ENCODE measurements at places on chromosomes 12 and 14.

GRCh38 chr12:64636856-64637255 lies 26.6 kb downstream of the RASSF3 start:
- DNase-seq = no peak

GRCh38 chr14:100246809-100247428 lies 8.0 kb downstream of the YY1 start:
- DNase-seq = peak; percentile 17

GRCh38 chr14:100127853-100128455 lies 31.5 kb downstream of the DEGS2 start:
- no peak for DNase-seq

GRCh38 chr12:75390899-75391538 lies at the start of gene GLIPR1L2:
TSS of gene GLIPR1L2 (plus strand) at chr12:75391089. CDS start at chr12:75391117, 28 bp downstream.
- peak; percentile 89 for DNase-seq

DNA sequence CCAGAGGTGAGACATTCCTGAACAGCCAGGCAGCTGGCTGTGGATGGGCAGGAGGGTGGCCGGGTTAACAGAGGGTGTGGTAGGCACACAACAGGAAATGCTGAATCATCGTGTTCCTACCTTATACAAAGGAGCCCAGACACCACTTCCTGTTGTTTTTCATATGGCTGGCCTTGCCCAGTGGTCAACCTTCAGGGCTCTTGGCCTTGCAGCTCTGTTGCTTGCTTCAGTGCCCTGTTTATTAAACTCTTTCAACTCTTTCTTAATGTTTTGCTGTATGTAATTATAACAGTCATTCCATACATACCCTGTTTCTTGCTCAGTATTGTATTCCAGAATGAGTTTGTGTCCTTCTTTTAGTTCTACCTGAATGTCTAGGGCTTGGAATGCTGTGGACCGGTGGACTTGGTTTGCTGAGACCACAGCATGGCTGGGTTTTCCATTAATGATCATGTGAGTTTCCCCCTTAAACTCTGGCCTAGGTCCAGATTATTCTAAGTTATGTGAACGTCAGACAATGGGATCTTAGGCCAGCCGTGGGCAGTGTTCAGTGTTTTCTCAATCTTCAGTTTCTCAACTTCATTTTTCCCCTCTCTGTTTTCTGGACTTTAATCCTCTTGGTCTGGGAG lies 11.9 kb downstream of the CFAP54 start:
- DNase-seq = peak; percentile 15

DNA sequence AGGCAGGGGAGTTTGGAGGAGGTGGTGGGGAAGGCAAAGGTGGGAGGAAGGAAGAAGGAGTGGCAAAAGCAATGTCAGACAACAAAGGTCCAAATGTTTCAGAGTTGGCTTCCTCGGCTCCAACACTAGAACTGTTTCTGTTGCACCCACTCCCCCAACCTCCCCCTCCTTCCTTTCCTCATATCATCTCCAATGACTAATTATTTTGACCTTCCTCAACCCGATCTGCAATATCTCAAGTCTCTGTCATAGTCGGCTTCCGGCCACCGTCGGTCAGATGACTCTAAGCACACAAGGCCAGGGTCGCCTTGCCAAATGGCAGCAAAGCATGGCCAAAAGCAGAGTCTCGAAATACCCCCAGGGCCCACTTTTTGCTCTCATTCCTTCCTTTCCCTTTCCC lies 637.0 kb upstream of the TBX3 start:
- DNase-seq = no peak

GRCh38 chr14:100803226-100803625 lies 22.7 kb upstream of the MEG3 start:
- DNase-seq = no peak

- DNase-seq = peak; percentile 51
These were observed 22.4 kb downstream of the SLC7A8 start for GRCh38 chr14:23160924-23161522.

GRCh38 chr12:87509237-87509820 lies 519.9 kb downstream of the C12orf50 start:
- peak; percentile 92 for DNase-seq

- no peak for DNase-seq
These were observed 22.3 kb upstream of the SPTLC2 start for GRCh38 chr14:77638771-77639171.

DNA sequence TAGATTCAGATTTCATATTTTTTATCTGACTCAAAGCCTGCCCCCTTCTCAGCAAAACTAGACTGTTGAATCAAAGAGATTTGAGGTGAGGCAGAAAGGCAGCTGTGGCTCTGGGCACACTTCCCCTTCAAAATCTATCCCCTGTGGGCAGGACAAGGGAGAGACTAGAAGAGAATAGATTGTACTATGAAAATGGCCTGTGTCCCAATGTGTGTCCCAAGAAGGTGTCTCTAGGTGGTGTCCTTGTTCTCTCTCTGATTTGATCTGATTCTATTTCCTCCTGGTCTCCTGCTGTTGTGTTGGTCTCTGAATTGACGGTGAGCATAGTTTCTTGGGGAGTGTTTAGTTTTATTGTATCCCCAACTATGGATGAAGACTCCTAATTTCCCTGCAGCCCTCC lies 565.8 kb upstream of the ATP2B1 start:
- DNase-seq = peak; percentile 20

GRCh38 chr12:100576331-100577036 lies 3.0 kb downstream of the GAS2L3 start:
- DNase-seq = peak; percentile 90

GRCh38 chr12:66170606-66171005 lies 810 bp upstream of the TMBIM4 start:
- no peak for DNase-seq

DNA sequence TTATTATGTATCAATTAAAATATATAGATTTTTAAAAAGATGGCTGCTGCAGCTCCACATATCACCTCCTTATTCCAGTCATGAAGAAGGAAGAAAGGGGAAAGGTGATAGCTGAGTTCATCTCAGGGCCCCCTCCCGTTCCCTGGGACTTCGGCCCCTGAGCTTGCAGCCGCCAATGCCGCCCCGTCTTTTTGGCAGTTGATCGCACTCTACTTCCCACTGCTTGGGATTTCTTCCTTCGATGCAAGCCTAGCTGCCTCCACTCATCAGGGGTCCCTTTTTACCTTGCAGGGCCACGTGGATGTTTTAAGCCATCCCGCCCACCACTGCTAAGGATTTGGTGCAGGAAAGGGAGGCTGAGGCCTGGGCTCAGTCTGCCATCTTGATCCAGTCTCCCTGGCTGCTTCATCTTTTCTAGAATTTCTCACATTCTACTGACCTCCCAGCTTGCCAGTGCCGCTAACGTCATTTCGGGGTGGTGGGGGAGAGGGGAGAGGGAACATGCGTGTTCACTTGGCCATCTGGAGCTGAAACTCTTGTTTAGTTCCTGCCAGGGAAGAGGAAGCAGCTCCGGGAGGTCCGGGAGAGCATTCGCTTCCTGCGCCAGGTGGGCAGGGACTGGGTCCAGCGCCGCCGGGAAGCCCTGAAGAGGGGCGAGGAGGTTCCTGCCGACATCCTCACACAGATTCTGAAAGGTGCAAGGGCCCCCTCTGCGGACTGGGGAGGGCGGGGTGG lies 31.3 kb downstream of the CYP46A1 start:
- no peak for DNase-seq

DNA sequence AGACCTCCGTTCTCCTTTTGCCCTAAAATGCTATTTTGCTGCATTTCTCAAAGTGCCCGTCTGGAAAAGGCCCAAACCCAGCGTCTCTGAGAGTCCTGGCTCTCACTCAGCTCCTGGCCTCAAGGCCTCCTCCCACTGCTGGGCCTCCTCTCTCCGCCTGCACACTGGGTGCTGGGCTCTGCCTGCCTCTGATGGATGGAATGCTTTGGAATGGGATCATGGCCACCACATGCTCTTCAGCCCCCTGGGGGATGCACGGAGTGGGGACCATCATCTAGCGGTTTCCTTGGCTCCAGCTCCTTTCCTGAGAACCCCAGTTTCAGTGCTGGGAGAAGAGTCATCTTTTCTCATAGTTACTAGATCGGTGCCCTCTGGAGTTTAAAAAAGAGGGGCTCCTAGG lies 65.2 kb downstream of the KDM2B start:
- DNase-seq = no peak

GRCh38 chr14:101446387-101446969 lies 114.8 kb upstream of the DIO3 start:
- no peak for DNase-seq

DNA sequence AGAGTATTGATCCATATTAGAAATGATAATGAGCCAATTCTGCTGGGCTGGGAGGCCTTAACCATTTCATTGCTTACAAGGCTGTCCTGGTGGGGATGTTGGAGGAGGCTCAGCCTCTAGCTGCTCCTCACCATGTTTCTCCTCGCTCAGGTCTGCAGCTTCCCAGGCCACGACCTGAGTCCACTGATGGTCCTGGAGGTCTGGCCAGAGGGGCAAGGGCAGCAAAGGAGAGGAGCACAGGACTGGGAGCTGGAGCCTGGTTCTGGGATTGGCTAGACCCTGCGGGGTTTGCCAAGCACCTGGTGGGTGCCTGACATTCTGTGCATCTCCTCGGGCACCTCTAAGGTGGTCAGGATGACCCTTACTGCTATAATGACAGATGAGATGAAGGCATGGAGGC lies 92.6 kb downstream of the KIF26A start:
- no peak for DNase-seq

DNA sequence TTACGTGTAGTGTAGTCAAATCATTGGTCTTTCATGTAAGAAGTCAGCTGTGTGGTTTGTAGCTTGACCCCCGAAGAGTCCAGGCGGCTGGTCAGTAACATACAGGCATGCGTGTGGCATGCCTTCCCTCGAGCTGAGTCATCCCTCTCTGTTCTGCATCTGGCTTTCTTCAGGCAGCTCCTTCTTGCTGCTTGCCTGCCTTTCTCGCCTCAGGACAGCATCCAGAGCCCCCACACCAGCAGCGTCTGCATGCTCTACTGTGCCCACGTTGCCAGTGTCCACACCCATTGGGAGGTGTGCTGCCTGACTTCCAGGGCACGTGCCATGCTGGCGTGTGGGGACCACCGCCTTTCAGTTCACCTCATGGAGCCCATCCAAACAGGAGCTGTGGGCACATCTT lies 96.8 kb downstream of the EP400 start:
- no peak for DNase-seq

DNA sequence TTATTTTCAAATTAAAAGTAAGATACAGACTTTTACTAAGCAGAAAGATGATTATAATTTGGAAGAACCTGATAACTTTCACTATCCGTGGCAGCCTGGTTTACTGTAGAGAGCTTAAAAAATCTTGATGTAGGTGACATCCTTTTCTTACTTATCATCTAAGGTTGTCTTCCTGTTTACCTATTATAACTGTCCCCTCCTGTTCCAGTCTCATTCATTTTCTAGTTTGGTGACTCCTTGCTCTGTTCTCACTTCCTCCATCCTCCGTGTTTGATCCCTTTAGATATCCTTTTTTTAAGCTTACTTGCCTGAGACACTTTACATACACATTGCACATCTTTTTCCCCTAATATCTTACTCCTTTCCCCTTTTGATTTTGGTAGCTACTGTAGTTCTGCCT lies 27.5 kb downstream of the CCDC91 start:
- DNase-seq = peak; percentile 28

GRCh38 chr12:84811291-84811690 lies 101.3 kb downstream of the SLC6A15 start:
- DNase-seq = no peak

DNA sequence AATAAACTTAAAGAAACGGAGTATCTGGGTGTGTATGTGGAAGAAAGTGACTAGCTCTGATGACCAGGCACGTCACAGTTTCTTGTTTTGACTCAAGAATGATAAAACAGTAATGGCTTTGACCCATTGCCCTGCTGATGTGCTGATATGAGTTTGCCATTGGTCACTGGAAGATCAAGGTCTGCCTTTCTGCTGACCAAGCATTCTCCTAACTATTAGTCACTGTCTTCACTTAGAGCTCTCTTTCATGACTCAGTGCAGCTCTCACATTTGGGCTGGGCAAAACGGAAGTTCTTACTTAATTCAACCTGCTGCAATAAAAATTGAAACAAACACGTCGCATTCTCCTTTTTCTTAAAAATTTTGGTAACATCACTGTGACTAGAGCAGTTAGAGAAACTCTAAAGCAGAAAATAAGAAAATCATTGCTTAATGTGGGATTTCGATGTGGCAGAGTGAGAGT lies 366.7 kb downstream of the BTG1 start:
- peak; percentile 73 for DNase-seq

DNA sequence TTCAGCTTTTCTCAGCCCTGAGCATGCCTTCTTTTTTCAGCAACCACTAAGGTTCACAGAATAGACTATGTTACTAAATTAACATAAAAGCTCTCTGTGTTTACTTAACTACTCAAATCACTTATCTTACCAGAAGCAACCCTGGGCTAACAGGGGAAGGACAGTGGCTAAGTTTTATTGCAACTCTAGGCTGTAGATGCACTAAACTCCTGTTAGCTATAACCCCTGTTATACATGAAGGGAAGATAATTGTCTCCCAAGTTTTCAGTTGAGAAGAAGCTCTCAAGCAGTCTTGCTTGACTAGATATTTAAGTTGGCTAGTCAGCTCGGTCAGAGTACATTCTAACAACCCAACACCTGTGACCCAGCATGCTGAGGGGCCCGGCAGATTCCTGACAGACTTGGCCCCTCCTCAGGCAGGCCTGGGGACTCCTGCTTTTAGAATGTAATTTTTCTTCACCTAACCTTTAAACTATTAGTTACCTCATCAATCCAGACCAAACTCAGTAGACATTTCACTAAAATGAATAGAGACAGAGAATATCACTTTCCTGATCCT lies 464.5 kb downstream of the EGLN3 start:
- DNase-seq = no peak

GRCh38 chr12:7581625-7582024 lies 78.0 kb upstream of the CD163 start:
- DNase-seq = peak; percentile 3

DNA sequence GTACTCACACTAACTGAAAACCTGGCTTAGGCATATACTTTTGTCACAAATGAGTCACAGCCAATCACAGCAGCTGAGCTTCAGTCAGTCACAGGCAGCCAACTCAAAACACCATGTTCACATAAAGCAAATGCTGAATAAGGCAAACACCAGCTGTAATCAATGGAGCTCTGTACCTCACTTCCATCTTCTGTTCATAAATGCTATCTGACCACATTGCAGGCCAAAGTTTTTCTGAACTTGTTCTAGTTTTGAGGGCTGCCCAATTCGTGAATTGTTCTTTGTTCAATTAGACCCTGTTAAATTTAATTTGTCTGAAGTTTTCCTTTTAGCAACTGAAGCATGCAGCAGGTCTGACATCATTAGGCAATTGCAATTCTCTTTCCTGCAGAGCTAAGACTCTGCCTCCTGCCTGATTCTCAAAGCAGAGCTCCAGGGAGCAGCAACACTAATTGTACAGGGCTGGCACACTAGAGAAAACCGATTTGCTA lies 129.9 kb downstream of the WIF1 start:
- no peak for DNase-seq

- DNase-seq = no peak
These were observed 209.2 kb downstream of the ALX1 start for GRCh38 chr12:85489194-85489593.

DNA sequence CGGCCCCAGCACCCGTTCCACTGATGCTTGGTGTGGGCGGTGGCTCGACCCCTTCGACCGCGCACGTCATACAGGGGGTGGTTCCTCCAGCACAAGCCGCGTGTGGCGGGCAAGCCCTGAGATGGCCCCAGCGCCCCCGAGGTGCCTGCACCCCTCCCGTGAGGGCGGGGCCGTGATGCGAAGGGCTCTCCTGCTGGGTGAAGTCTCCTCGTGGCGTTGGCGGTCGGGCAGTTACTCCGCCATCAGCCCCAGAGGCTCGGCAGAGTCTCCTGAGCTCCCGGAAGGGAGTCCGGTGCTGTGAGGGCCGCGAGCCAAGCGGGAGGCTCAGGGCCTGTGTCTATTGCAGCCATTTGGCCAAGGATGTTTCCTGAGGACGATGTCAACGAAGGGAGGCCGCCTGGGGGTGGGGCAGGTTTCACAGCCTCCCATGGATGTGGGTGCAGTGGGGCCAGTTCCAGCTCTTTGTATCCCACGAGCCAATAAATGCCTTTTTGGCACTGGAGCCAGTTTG lies 78.1 kb upstream of the GALNT9 start:
- DNase-seq = no peak

Data from MV-4-11 (cell line).